ENCODE measurements at places on chromosomes 1 and 21.

DNA sequence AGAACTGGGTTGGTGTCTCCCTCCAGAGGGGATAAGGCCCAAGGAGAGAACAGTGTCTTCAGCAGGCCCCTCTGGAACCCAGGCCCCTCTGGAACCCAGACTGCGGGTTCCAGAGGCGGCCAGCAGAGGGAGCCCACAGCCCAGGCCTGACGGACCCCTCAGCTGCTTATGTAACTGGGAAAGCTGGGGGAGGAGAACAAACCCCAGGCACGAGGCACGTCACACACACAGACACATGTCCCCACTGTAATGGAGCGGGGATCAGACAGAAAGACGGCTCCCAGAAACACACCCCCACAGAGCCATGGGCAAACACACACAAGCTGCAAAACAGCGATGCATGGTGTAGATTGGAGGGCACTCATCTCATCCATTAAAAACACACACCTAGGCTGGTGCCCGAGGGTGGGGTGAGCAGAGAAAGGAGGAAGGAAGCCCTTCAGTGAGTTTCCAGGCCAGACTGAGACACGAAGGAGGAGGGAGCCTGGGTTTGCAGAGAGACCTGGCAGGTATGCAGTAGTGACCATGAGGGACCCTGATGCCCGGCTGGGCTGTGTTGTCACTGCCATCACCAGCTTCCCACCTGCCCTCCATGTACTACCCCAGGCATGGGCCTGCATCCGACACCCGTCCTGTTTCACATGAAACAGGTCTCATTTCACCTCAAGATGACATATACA is 2.8 kb upstream of the IGSF8 start:
- DNase-seq = peak; percentile 35

GRCh38 chr1:40783001-40783905 is at the start of gene KCNQ4:
KCNQ4 (plus strand) TSS chr1:40783787; CDS start chr1:40784094, 307 bp downstream.
- no peak for DNase-seq

DNA sequence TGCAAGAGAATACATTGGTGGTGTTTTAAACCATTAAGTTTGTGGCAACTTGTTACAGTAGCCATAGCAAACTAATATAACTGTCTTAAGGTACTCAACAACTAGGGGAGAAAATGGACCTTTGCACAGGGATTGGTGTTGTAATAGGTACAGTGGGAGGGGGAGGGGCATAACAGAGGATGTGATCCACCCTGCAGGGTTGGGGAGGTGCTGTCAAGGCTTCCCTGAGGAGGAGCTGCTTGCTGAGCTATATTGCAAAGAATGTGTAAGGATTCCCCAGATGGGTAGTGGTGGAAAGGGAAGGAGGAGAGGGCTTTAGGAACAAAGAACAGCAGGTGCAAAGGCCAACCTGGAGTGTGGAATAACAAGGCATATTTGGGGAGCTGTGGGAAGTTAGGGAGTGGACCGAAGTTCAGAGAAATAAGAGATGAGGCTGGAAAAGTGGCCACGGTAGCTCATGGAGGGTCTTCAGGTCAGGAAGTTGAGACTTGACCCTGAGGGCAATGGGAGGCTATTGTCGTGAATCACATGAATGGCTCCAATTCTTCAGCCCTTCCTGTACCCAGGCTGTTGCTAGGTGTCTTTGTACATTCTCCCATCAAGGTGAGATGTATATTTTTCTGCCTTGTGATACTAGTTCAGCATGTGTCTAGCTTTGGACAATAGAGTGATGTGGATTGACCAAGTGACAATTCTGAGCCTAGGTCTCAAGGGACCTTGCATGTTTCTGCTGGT is 168.6 kb upstream of the CSF3R start:
- DNase-seq = no peak

GRCh38 chr21:44523567-44524413 is 16.2 kb downstream of the KRTAP10-1 start:
- DNase-seq = no peak

GRCh38 chr1:54570161-54570560 is 22.1 kb downstream of the ACOT11 start:
- DNase-seq = no peak

DNA sequence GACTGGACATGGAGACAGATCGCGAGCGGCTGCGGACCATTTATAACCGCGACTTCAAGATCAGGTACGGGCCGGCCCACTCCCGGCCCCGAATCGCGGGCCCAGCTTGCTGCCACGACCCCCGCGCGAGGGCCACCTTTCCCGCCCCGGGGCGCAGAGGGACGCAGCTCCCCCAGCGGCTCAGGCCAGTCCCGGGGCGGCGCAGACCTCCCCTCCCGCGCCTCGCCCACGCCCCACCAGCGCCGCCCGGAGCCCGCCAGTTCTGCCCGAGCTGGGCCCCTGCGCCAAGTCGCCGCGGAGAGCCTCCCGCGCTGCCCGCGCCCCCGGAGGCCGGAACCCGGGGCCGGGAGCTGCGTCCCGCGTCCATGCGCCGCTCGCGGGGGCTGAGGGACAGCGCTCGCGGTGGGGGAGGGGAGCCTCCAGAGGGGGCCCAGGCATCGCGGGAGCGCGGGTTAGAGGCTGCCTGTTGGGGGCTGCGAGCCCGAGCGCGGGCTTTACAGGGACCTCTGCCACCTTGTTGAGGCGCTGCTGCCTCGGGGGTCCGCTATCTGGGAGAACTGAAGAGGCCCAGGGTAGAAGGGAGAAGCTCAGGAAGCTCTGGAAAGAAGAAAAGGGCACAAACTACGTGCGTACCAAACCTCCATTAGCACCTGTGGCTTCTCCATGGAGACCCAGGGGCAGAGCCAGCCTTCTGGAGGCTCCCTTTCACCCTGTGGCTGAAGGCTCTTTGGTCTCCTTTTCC is 698 bp downstream of the MOV10 start:
- DNase-seq = peak; percentile 58

- DNase-seq = no peak
Measured at GRCh38 chr1:47843781-47844557, 153.2 kb downstream of the TRABD2B start.

DNA sequence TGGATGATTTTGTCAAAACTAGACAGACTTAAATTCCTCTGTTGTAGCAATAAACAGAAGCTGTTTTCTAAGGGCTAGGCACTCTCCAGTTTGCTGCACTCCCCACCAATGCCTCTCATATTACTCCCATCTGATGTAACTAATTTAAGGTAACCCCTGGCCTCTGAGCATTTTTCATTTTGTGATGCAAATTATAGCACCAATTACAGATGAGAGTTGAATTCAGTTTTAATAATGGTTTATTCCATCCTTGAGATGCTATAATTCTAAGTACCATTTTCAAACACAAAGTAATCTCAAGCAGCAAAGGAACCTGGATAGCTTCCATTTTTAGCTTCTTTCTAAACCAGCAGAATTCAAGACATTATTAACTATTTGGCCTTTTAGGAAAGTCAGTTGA is 280.4 kb upstream of the DAB1 start:
- DNase-seq = no peak

DNA sequence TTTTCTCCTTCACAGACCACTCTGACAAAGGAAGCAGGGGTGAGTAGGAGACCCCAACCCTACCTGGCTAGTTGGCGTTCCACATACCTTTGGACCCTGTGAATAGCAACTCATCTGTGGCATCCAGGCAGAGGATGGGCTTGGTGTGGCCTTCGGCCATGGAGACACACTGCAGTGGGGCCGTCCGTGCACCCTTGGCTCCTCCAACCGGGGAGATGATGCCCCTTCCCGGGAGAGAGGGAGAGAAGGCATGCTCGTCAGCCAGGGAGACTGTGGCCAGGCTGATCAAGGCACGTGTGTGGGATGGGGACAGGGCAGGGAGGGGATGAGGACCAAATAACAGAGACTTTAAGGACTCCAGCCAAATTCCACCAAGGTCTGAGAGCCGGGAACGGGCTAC is 42.6 kb downstream of the KIF21B start:
- DNase-seq = no peak

- no peak for DNase-seq
Measured at GRCh38 chr1:247529771-247530355, 6.4 kb downstream of the OR2C3 start.

DNA sequence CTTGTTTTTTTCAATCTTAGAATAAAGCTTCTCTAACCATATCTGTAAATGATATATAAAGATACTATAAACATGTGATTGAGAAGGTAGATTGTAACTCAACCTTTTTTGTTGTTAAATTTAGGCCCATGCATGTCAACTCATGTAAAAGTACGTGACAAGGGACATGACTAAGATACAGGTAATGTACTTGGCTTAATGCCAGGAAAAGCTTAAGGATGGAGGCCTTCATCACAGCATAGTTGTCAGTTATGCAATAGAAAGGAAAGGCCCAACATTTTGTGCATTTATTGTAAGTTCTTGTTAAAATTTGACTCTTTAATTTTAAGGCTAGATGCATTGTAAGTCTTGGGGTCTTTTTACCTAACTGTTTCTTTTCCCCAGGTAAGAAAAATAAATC is 305.1 kb downstream of the LTN1 start:
- no peak for DNase-seq

DNA sequence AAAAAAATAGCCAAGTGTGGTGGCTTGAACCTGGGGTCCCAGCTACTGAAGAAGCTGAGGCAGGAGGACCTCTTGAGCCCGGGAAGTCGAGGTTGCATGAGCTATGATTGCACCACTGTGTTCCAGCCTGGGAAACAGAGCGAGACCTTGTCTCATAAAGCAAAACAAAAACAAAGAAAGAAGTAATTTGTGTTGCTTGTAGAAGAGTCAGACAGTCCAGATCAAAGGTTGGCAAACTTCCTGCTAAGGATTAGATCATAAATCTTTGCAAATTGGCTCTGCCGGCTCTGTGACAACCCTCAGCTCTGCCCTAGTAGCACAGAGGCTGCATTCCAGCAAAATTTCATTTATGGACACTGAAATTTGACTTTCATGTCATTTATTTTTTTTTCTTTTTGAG is 19.0 kb upstream of the MFN2 start:
- DNase-seq = no peak

GRCh38 chr1:14681182-14681581 is 82.7 kb downstream of the KAZN start:
- no peak for DNase-seq

- no peak for DNase-seq
Measured at GRCh38 chr1:173048621-173049321, 2.0 kb downstream of the TNFSF18 start.

DNA sequence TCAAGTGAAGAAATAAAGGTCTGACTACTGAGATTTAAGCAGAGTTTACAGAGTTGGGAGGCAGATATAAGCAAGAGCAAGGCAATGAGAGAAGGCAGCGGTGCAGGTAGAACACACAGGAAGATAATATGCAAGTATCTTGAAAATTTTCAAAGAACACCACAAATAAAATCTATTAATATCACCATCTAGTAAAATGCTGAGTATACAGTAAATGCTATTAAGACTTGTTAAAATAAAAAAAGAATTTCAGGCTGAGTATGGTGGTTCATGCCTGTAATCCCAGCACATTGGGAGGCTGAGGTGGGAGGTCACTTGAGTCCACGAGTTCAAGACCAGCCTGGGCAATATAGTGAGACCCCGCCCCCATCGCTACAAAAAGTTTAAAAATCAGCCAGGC is 20.0 kb downstream of the SORT1 start:
- DNase-seq = no peak

GRCh38 chr1:45989249-45989648 is 143.2 kb downstream of the PIK3R3 start:
- DNase-seq = no peak

DNA sequence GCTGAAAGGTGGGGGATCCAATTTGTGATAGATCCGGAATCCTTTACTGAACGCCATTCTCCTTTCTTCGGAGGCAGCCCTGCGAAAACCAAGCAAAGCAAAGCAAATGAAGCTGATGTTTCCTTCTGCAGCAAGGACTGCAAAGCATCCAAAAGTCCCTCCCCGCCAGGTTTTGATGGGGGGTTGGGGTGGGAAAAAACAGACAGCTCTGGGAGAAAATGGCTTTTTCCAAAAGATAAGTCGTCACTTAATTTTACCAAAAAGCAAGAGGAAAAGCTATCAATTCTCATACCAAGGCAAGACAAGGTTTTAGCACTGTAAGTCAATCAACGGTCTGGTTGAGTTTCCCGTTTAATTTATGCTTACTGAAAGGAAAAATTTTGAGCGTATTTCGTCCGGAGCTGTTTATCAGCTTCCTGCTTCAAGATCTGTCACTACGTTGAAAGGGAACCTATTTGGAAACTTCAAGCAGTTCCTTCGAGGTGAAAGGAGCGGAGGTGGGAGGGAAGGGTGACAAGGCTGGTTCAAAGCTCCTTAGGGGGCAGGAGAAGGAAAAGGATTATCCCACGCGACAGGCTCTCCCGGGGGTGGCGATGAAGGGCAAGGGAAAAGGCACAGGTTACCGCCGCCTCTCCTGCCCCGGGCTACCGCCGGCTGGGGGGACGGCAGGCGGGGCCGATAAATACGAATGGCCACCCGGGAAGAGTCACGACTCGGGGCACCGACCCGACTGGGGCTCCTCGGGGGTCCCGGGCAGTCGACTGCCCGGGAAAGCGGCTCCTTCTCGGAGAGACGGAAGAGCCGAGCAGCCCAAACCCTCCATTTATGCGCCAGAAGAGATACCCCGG is 750 bp downstream of the SYNJ1 start:
- no peak for DNase-seq

- no peak for DNase-seq
Measured at GRCh38 chr1:24935615-24936484, 5.8 kb upstream of the RUNX3 start.

- DNase-seq = peak; percentile 80
Measured at GRCh38 chr1:150544204-150544603, 5.0 kb upstream of the ADAMTSL4 start.

GRCh38 chr1:108884968-108885367 is 8.2 kb downstream of the GPSM2 start:
- DNase-seq = no peak

DNA sequence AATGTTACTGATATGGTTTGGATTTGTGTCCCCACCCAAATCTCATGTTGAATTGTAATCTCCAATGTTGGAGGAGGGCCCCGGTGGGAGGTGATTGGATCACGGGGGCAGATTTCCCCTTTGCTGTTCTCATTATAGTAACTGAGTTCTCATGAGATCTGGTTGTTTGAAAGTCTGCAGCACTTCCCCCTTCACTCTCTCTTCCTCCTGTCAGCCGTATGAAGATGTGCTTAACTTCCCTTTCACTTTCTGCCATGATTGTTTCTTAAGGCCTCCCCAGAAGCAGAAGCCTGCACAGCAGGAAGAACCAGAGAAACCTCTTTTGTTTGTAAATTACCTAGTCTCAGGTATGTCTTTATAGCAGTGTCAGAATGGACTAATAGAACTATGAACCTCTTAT is 28.4 kb downstream of the TRIM33 start:
- no peak for DNase-seq

DNA sequence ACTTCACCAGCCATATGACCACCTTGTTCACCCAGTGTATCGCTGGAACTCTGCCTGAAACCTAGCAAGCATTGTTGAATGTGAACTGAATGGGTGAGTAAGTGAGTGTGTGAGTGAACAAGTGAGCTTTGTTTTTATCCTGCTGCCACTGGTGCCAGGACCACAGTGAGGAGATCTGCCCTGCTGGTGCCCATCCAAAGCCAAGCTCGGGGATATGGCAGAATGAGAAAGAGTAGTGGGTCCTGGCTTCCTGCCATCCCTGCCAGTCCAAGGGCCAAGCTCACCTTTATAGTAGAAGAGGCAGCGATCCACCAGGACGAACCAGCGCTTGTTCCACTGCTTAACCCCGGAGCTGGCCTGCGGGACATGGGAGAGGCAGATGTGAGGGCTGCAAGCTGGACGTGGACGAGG is 53.4 kb upstream of the GOLT1A start:
- DNase-seq = no peak
